CD4-positive, alpha-beta T cell (primary cell): ENCODE measurements at places on chromosomes 2 and 18. TPM values are rescaled to one million over a fixed set of nuclear protein-coding genes. Genes with fewer than 3 reads are reported as not detected.
A peak's percentile ranks its signal among the peaks of the same experiment; 100 is the strongest.

The C18orf54 gene
- 0.44 TPM for total RNA-seq

The HNMT gene
- not detected for total RNA-seq

The AQP4 gene
- total RNA-seq = not detected

The CD302 gene
- 1.1 TPM for total RNA-seq

The PRKAG3 gene
- not detected for total RNA-seq

- DNase-seq = no peak
These were observed 61.8 kb downstream of the NXPH2 start for GRCh38 chr2:138718405-138718804.

GRCh38 chr2:81853341-81853740 is 1548.8 kb upstream of the LRRTM1 start:
- DNase-seq = no peak

- peak; percentile 20 for DNase-seq
These were observed 88.2 kb downstream of the PLB1 start for GRCh38 chr2:28583899-28584553.

DNA sequence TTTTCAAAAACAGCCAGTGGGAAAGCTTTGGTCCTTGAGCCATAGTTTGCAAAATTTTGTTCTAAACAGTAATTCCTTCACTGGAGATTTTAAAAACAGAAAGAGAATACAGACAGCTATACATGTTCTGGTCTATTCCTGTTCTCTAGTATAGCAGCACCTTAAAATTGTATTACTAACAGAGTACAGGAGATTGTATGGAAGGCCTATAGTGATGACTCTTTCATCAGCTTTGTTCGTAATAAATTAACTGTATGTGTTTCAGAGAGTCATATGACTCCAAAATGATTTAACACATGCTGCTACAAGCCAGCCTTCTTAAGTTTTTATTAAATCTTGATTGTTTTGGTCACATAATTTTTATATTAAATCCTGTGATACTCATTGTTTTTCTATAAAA is 1124.6 kb upstream of the FAM98A start:
- DNase-seq = no peak

DNA sequence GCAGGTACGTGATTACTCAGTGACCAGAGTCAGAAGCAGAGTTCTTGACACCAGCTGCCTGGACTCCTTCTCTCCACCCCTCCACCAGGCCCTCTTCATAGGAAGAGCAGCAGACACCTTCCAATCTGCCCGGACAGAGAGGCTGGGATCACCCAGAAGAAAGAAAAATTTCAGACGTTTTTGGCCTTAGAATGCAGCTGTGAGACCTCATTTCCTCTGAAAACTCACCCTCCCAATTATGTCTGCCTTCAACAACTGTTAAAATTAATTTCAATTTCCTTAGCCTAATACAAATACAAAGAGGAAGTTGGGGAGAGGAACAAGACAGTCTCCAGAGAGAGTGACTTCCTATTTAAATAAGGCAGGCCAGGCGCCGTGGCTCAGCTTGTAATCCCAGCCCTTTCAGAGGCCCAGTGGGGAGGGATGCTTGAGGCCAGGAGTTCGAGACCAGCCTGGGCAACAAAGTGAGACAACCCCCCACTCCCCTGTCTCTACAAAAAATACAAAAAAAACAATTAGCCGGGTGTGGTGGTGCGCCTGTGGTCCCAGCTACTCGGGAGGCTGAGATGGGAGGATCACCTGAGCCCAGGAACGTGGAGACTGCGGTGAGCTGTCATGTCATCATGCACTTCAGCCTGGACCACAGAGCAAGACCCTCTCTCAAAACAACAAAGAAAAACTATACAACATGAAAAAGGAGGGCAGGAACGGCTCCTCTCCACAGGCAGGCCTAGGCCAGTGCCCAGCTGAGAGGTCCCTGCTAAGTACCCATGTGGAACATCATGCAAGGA is 1.6 kb downstream of the SLC66A2 start:
- no peak for DNase-seq

DNA sequence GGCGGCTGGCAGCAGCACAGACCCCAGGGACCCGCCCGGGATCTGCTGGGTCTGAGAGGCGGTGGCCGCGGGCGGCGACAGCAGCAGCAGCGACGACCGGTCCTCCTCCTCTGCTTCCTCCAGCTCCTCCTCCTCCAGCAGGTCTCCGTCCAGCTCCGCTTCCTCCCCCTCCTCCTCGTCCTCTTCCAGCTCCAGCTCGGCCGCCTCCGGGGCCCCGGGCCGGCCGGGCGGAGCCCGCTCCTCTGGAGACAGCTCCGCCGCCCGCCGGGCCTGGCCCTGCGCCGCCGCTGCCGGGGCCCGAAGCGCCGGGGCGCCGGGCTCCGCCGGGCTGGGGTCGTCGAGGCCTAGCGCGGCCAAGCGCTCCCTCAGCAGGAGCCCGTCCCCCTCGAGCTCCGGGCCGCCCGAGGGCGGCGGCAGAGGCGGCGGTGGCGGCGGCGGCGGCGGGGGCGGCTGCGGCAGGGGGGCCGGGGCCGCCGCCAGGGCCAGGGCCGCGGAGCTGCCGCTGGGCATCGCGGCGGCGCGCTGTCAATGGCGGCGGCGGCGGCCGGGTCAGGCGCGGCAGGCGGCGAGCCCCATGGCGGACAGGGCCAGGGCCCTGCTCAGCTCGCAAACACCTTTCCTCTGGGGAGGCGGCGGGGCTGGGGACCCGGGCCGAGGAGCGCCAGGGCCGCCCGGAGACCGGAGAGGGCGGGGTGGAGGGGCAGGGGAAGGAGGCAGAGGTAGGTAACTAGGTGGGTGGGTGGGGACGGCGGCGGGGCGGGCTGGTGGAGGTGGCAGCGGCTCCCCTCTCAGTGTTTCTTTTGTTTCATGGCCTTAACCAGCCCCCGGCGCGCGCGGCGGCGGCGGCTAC is 445 bp downstream of the MEX3C start:
- DNase-seq = no peak

GRCh38 chr2:20551260-20551944 is 99.5 kb downstream of the HS1BP3 start:
- no peak for DNase-seq

DNA sequence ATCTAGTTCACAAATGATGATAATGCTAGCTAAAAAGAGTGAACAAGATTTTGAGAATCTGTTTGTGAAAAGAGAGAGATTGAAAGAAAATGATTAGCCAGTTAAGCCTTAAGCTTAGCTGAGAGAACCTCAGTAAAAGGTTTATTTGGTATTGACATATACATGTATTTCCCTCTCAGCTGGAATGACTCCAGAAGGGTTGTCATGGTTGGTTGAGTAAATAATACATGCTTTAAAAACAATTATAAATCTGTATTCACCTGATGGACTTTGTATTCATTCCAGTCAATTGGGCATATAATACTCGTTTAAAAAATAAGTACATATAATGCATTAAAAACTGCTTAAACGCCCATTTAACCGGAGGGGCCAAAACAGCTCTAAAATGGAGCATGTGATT is 181.4 kb downstream of the GRB14 start:
- DNase-seq = no peak

DNA sequence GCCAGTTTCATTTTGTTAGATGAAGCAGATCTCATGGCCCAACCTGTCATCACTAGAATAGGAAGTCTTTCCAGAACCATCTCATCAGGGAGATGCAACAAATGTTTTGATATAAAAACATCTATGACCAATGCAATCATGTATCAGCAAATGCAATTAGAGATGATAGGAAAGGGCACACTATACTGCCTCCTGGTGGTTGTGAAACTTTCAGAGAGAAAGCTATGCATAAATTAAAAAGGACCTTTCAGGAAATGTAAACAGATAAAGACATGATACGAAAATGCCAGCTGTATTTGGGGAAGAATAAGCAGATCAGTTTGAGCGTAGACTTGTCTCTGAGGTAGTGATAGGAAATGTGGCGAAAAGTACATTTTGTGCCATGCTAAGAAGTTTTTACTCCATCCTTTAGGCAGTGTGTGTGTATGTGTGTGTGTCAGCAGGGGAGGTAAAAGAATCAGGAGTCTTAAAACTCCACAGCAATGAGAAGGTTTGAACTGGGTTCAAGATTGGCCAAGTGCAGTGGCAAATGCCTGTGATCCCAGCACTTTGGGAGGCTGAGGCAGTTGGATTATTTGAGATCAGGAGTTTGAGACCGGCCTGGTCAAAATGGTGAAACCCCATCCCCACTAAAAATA is 479.3 kb downstream of the CPS1 start:
- DNase-seq = no peak

GRCh38 chr2:61770298-61770697 is 83.6 kb downstream of the FAM161A start:
- DNase-seq = no peak

- DNase-seq = no peak
These were observed 193.8 kb downstream of the ANKRD30B start for GRCh38 chr18:14941792-14942191.

GRCh38 chr2:159961451-159961850 is 101.0 kb downstream of the PLA2R1 start:
- DNase-seq = no peak

DNA sequence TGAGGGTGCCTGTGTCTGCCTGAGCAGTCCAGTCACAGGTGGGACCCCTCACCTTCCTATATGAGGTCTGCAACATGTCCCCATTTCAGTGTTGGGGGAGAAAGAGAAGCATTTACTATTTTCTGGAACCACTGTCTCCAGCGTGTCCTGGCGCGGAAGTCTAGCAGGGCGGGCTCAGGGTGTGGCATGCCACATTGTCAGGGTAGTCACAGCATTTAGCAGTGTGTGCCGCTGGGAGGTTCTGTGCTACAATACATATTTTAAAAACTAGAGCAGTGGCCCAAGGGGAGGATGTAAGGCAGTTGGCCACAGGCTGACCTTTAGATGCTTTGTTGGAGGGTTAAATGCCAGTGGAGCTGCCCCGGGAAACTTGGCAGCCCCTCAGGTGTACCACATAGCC is 12.5 kb downstream of the UBE2F start:
- DNase-seq = no peak
